NAMALWA (cell line): ENCODE measurements at places on chromosomes 6 and 20.
A peak's percentile ranks its signal among the peaks of the same experiment; 100 is the strongest.

GRCh38 chr20:35743693-35744491 is 1.8 kb upstream of the RBM39 start:
- DNase-seq = peak; percentile 39

- no peak for DNase-seq
Observed at GRCh38 chr6:91181416-91181815, 594.5 kb upstream of the MAP3K7 start.

GRCh38 chr6:144234935-144235334 is 50.2 kb upstream of the UTRN start:
- no peak for DNase-seq

GRCh38 chr6:71400852-71401251 is 112.2 kb downstream of the OGFRL1 start:
- no peak for DNase-seq

DNA sequence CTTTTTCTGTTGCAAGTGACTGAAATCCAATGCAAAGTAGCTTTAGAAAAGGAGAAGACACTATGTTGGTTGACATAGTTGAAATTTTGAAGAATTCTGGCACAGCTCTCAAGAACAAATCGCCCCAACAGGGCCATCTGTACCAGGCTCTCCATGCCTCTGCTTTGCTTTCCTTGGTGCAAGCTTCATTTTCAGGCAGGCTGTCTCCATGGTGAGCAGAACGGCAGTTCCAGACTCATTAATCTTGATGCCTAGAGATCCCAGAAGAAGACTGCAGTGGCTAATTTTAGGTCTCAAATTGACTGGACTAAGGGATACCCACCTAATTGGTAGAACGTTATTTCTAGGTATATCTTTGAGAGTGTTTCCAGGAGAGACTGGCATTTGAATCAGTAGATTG is 950.7 kb upstream of the FLRT3 start:
- no peak for DNase-seq

DNA sequence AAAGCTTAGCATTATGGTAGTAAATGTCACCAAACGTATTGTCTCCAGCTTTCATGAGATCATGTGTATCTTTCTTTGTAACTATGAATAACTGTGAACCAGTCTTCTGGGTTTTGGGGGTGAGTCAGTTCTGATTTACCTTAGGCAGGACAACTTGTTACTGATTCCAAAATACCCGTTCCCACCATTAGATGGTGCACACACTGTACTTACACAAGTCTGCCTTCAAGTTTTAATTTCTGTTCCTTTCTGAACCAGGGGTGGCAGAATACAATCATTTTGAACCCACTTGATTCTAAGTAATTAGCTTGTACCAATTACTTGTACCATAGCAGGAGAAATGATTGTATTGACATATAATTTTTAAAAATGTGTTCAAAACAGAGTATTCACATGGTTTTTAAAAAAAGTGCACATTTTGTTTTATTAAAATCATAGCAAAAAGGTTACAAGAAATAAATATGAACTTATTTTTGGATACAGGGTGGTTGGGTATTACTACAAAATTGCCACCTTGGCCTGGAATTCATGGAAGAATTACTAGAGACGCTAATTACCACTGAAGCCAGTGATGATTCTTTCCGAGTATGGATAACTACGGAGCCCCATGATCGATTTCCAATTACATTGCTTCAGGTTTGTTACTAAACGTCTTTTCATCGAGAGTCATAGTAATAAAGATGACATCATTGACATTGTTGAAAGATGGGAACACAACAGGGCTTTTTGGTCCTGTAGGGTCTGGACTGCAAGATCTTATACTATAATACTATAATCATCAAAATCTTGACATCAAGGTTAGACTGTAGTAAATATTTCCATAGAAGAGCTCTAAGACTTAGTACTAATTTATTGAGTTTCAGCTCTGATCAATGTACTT is 75.2 kb upstream of the GLP1R start:
- DNase-seq = peak; percentile 79

- no peak for DNase-seq
Observed at GRCh38 chr6:124164343-124164742, 360.7 kb downstream of the NKAIN2 start.

DNA sequence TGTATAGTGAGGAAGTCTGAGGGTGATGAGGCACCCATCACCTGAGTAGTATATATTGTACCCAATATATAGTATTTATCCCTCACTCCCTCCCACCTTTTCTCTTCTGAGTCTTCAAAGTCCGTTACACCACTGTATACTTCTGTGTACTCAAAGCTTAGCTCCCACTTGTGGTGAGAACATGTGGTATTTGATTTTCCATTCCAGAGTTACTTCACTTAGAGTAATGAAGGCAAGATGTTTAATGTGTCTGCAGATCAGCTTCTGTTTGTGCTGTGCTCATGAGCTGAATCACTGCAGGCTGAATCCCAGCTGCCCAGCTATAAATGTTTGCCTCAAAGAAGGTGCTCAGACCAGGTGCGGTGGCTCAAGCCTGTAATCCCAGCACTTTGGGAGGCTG is 139.3 kb upstream of the FOXA2 start:
- no peak for DNase-seq

DNA sequence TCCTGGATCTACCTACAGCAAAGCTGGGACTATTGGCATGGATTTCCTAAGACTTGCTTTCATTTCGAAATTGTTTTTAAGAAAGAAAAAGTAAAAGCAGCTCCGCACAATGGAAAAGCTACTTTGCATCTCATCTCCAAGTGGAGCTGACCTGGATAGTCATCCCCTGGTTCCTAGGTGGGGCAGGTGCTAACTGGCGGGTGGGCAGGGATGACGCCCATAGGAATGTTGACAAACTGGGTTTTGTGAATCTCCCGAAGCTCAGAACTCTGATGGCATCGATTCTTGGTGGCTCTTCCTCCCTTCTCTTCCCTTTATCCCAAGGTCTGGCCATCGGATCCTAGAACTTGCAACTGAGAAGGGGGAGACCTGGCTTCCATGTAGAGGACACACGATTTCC is 12.4 kb upstream of the EZR start:
- DNase-seq = no peak

- no peak for DNase-seq
Observed at GRCh38 chr20:45919542-45920399, 7.8 kb upstream of the PLTP start.

DNA sequence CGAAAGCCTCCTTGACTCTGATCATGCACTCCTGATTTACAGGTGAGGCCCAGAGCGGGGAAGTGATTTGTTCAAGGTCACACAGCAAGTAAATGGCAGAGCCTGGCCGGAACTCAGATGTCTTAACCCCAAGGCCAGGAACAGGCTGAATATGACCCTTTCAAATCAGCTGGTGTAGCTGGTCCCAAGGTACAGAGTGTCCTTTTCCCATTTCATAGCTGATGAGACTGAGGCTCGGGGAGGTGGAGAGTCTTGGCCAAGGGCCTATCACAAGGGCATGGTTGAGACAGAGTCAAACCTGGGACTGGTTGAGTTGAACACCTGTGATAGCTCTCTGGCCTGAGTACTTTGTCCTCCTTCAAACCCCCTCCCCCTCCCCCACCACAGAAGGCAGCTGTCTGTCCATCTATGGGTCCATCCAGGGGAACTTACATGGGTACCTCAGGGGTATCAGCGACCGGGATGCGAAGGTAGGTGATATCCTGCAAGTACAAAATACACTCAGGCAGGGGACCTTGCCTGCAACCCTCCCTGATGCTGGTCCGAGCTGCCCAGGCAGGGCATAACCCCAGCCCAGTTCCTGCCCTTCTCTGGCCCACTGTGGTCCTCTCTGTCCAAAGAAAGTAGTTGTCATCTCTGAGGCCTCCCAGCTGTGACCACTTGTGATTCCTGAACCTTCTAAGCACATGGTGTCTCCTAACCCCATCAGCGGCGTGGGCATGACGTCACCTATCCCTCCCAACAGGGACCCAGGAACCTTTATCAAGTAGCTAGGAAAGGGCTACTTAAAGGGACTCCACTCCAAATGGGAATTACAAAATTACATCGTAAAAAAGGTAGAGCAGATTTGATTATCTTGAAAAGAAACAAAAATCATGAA is 5.6 kb downstream of the DUSP15 start:
- no peak for DNase-seq

DNA sequence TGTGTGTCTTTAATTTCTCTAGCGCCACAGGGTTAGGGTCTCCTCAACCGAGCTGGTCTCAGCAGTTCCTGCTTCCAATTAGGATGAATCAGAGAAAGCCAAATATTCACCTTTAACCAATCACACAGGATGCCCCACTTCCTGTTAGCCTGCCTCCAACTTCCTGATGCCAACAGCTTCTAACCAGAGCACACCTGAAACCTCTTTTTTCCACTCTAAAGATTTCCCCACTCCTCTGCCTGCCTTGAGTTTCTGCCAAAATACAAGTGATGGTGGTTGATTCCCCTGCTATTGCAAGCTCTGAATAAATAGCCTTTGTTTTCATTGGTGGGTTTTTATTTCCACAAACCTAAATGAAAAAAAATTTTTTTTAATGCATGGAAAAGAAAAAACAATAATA is 144.7 kb upstream of the UST start:
- no peak for DNase-seq

GRCh38 chr6:124203812-124204167 is 400.1 kb downstream of the NKAIN2 start:
- DNase-seq = no peak
